SK-N-MC (cell line): ENCODE measurements at places on chromosomes 4 and X.

- DNase-seq: peak; percentile 58
Observed at GRCh38 chrX:140712413-140713173, 3.0 kb downstream of the LINC00632 start.

DNA sequence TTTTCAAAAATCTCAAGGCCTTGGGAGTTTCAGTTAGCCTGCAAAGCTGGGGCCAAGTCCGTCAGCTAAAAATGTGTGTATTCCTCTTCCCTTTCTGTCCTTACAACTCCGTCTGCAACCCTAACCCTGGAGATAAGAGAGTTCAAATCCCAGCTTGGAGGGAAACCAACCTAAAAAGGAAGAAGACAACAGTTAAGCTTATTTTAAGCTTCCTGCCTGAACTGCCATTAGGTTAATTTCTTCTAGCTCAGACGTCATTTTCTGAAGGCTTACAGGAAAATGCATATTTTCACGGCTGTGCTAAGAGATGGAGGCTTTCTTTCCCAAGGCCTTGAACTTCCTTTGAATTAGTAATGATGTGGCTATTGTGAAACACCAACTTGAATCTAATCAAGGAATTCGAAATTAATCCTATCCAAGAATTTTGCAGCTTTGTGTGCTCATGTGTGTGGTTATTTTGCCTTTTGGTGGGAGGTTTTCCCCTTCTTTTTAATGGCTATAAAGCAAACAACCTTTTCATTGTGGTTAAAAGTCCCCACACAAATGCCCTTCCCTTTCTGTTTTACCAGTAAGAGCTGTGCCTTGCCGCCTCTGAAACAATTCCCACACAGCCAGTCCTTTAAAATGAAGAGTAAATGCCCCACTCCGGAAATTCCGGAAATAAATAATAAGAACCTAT lies 103.5 kb downstream of the IRF2 start:
- DNase-seq: peak; percentile 93

GRCh38 chrX:19462231-19462630 lies 53.1 kb downstream of the MAP3K15 start:
- no peak for DNase-seq

GRCh38 chrX:108091878-108092291 lies 307 bp downstream of the ATG4A start:
- no peak for DNase-seq

DNA sequence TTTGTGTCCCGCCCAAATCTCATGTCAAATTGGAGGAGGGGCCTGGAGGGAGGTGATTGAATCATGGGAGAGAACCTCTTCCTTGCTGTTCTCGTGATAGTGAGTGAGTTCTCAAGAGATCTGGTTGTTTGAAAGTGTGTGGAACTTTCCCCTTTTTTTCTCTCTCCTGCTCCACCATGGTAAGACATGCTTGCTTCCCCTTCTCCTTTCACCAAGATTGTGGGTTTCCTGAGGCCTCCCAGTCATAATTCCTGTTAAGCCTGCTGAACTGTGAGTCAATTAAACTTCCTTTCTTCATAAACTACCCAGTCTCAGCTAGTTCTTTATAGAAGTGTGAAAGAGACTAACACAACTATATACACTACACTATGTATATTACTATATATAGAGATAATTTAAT lies 697.8 kb upstream of the HS3ST1 start:
- DNase-seq: no peak

- DNase-seq: no peak
Observed at GRCh38 chr4:8419222-8420041, 21.1 kb downstream of the ACOX3 start.

DNA sequence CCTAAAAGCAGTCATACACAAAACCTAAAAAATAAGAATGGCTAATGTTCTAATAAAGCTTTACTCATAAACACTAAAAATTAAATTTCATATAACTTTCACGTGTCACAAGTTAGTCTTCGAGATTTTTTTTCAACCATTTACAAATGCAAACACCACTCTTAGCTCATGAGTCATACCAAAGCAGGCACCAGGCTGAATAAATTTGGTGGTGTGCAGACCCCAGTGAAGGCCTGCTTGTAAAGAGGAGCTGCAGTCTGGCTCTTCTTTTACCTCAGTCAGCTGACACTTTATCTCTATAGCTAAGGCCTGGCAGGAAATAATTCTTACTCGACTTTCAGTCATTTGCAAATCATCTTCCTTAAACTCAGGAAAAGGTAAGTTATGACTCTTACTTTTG lies 37.4 kb downstream of the CLOCK start:
- no peak for DNase-seq

DNA sequence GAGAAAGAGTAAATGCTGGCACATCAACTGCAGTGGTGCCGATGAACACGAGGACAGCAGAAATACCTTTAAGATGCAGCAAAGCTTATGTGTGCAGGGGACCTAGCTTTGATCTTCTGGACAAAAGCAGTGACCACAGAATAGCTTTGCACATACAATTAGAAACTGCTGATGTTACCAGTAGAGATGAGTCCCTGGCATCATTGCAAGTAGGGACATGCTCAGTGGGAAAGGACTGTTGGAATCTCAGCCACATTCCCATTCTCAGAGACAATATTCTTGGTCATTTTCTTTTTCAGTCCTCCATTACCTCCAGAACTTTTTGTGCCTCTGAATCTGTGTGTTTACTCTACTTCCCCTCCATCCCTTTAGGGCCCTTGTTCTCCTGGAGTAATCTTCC lies 16.9 kb upstream of the PDLIM3 start:
- DNase-seq: no peak

DNA sequence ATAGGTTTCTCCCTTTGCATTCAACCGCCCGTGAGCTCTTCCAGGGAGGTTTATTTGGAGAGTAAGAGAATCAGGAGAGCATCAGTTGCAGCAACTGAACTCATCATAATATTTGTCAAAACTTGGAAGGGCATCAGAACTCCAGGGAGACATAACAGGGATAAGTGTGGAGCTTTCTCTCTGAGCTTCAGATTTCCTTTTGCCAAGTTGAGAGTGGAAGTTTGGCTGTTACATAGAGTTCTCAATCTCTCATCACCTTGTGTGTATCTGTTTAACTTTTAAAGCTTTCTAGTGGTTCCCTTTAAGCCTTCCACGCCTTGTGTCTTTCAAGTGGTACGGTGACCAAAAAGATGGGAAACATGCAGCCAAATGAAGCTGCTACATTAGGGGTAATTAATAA lies 18.8 kb downstream of the BMP3 start:
- DNase-seq: no peak

DNA sequence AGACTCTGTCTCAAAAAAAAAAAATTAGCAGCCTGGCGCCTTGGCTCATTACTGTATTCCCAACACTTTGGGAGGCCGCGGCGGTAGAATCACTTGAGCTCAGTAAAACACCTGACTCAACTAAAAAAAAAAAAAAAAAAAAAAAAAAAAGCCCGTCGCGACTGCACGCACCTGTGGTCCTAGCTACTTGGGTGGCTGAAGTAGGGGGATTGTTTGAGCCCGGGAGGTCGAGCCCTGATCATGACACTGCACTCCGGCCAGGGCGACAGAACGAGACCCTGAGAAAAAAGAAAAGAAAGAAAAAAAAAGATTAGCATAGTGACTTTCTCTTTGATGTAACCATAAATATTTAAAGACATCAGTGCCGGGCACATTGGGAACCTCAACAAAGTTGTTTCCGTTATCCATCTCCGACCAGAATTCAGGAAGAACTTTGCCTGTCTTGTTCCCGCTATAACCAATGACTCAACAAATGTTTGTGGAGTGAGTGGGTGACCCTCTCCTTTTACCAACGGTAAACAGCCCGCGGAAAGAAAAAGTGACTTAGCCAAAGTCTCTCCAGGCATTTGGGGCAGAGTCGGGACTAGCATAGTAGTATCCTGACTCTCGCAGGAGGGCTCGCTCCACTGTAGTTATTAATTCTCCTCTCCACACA lies 553 bp upstream of the MED28 start:
- no peak for DNase-seq

GRCh38 chrX:107467271-107467670 lies 17.8 kb downstream of the FRMPD3 start:
- DNase-seq: no peak

- no peak for DNase-seq
Observed at GRCh38 chr4:94458682-94459081, 6.9 kb downstream of the PDLIM5 start.

DNA sequence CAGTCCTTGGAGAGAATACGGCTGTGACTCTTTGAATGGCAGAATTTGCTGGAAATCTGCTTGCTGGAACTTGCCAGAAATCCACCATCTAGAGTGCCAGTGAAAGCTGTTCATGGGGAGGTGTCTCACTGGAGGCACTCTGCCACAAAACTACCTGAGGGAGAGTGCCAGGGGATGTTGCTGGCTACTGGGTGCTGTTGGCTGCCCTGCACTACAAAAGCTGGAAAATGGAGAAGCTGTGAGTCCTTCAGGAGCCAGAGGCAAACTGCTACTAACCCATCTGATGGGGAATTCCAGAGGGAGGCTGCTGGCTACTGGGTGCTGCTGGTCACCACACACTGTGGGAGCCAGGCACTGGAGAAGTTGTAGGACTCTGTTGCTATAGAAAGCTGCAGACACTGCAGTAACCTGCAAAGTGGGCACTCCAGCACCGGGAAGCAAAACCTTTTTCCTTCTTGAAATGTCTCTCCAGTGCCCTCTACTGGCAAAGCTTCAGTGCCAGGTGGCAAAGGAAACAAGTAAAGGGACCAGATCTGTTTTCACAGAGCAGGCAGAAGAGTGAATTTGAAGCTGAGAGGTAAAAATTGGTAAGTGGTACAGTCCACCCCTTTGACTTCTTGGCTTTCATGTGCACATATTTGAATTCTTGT lies 47.8 kb upstream of the HSD17B10 start:
- peak; percentile 28 for DNase-seq
